ENCODE measurements at places on chromosomes 4 and X. TPM values are rescaled to one million over a fixed set of nuclear protein-coding genes. Genes with fewer than 3 reads are reported as not detected.

Gene TRIM75
- not detected for total RNA-seq

DNA sequence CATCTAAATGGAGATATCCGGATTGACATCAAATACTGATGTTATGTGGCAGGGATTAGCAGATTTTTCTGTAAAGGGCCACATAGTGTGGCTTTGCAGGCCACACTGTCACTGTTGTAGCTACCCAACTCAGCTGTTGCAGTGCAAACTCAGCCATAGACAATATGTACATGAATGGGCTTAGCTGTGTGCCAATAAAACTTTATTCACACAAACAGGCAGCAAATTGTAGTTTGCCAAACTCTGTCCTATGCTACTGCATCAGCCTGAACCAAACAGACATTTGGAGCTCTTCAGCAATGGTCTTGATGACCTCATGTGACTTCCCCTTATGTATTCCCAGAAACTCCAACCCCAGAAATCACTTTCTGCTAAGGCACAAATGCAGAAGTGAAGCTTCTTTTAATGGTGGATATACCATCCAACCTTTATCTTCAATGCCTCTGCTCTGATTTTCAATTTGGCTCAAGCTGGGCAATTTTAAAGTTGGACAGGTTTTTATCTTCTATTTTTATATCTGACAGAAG lies 18.4 kb upstream of the TRPC5OS start:
- peaks cover 3% of the 10 kb centered on the region for H3K27me3 ChIP-seq
- no peak overlapping the region for H3K27ac ChIP-seq
- no peaks in the 10 kb centered on the region for H3K36me3 ChIP-seq
- H3K4me1 ChIP-seq = no peaks in the 10 kb centered on the region

DNA sequence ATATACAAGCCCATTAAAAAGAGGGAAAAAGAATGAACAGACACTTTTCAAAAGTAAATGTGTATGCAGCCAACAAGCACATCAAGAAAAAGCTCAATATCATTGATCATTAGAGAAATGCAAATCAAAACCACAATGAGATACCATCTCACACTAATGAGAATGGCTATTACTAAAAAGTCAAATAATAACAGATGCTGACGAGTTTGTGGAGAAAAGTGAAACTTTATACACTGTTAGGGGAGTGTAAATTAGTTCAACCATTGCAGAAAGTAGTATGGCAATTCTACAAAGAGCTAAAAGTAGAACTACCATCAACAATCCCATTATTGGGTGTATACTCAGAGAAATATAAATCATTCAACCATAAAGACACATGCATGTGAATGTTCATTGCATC lies 203.0 kb downstream of the ARAP2 start:
- DNase-seq = no peak
- no peak overlapping the region for H3K27ac ChIP-seq
- H3K4me1 ChIP-seq = no peaks in the 10 kb centered on the region
- H3K27me3 ChIP-seq = no peaks in the 10 kb centered on the region

GRCh38 chrX:3713225-3713936 lies at the start of gene PRKX:
PRKX (minus strand) TSS chrX:3713649; CDS start chrX:3713253, 396 bp downstream.
- peak; percentile 77 for DNase-seq
- H3K27me3 ChIP-seq = no peaks in the 10 kb centered on the region
- peak within 1 kb of the TSS; percentile 88 for H3K4me3 ChIP-seq
- no peaks in the 10 kb centered on the region for H3K4me1 ChIP-seq
- peak within 1 kb of the TSS; percentile 66 for H3K27ac ChIP-seq

GRCh38 chrX:13939741-13940597 lies 89.7 kb downstream of the GEMIN8 start:
- peaks cover 34% of the 10 kb centered on the region for H3K27me3 ChIP-seq
- H3K4me1 ChIP-seq = no peaks in the 10 kb centered on the region
- no peak overlapping the region for H3K4me3 ChIP-seq
- no peak overlapping the region for H3K27ac ChIP-seq
- no peaks in the 10 kb centered on the region for H3K36me3 ChIP-seq
- DNase-seq = no peak

Gene RGN
- 0.88 TPM for total RNA-seq

- no peak overlapping the region for H3K27ac ChIP-seq
- no peaks in the 10 kb centered on the region for H3K36me3 ChIP-seq
- H3K27me3 ChIP-seq = no peaks in the 10 kb centered on the region
- no peak for DNase-seq
Observed at GRCh38 chrX:153361781-153362397, 27.9 kb downstream of the ZNF275 start.

DNA sequence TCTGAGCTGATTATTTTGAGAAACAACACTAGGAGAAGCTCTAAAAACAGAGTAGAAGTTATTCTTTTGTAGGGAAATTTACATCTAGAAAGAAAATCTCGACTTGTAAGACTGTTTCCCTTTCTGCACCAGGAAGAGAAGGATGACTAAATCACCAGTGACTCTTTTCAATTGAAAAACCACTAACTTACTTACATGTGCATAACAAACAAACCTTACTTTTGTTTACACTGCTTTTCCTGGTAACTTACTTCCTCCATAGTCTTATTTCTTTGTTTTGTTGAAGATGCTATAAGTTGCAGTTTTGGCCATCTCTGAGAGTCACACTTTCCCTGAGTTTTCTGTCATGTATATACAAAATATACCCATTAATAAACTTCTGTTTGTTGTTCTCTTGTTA lies 293.6 kb upstream of the FAT4 start:
- DNase-seq = no peak
- H3K27me3 ChIP-seq = no peaks in the 10 kb centered on the region
- no peaks in the 10 kb centered on the region for H3K36me3 ChIP-seq
- no peaks in the 10 kb centered on the region for H3K4me1 ChIP-seq
- no peak overlapping the region for H3K4me3 ChIP-seq

Gene GAK
- 266 TPM for total RNA-seq
